Dermis microvascular lymphatic vessel endothelial cell (primary cell): ENCODE measurements at places on chromosomes 13 and 19. TPM values are rescaled to one million over a fixed set of nuclear protein-coding genes. Genes with fewer than 3 reads are reported as not detected.
A peak's percentile ranks its signal among the peaks of the same experiment; 100 is the strongest.

DNA sequence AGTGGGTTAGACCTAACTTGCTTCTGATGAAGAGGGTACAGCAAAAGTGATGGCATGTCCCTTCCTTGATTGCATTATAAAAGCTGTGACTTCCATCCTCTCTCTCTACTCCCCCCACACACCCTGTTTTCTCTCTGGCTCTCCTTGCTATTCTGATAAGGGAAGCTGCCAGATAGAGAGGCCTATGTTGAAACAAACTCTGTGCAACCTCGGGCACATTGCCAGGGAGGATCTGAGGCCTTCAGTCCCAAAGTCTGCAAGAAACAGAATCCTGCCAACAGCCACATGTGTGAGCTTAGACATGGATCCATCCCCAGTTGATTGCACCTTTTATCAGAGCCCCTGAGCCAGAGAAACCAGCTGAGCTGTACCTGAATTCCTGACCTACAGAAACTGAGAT, 44.8 kb upstream of the ARGLU1 start:
- no peak for DNase-seq

BRCA2 gene
- total RNA-seq, result 2.3 and 5.1 TPM in 2 replicates

IGFL3 gene
- not detected in 2 replicates for total RNA-seq

- no peak for DNase-seq
These were observed 15.9 kb upstream of the C13orf46 start for GRCh38 chr13:113989585-113990300.

OR7C1 gene
- total RNA-seq, result not detected in 2 replicates

FREM2 gene
- not detected in 2 replicates for total RNA-seq

TMIGD2 gene
- total RNA-seq, result not detected in 2 replicates

DNA sequence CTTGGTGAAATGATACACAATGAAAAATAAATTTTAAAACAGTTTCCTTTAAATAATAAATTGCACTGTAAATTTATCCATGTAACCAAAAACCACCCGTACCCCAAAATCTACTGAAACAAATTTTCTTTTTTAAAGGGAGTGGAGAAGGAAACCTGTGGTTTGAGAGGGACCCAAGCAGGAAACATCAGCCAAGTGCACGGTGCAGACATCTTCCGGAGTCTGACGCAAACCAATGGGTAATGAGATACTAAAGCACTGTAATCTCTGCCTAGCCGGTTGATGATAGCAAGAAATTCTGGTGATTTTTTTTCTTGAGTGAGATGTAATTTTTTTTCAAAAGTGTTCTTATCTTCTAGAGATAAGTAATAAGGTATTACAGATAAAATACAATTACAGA, 115.4 kb downstream of the ABCC4 start:
- DNase-seq, result no peak

DNA sequence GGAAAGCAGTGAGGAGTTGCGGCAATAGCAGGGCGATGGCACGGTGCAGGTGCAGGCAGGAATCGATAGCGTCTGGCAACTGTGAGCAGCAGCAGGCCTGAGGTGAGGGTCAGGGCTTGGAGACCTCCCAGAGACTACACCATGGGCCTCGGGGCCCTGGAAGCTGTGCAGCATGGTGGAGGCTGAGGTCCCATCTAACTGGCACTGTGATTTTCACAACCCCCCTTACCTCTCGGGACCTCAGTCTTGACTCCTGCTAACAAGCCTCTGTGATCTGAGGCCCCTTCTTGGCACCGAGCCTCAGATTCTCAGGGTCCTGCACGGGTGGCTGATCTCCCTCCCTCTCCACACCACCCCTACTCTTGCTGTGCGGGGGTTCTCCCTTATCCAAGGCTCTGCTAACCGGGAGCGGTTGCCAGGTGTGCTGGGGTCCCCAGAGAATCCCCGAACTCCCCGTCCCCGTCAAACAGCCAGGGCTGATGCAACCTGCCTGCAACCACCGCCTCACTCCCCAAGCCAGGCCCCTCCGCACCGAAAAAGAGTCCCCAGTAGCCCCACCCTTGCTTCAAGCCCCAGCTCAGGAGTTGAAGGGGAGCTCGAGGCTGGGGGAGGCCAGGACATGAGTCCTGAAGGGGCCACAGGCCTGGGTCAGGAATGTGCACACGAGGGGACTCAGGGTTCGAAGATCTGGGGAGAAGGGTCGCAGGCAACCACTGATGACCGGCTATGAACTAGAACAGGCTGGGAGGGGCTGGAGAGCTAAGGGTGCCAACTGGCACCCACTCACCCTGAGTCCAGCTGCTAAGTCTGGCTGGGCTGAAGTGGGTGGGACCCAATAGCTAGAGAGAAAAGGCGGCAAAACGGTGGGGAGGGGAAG, 4.8 kb upstream of the ATF5 start:
- no peak for DNase-seq

DNA sequence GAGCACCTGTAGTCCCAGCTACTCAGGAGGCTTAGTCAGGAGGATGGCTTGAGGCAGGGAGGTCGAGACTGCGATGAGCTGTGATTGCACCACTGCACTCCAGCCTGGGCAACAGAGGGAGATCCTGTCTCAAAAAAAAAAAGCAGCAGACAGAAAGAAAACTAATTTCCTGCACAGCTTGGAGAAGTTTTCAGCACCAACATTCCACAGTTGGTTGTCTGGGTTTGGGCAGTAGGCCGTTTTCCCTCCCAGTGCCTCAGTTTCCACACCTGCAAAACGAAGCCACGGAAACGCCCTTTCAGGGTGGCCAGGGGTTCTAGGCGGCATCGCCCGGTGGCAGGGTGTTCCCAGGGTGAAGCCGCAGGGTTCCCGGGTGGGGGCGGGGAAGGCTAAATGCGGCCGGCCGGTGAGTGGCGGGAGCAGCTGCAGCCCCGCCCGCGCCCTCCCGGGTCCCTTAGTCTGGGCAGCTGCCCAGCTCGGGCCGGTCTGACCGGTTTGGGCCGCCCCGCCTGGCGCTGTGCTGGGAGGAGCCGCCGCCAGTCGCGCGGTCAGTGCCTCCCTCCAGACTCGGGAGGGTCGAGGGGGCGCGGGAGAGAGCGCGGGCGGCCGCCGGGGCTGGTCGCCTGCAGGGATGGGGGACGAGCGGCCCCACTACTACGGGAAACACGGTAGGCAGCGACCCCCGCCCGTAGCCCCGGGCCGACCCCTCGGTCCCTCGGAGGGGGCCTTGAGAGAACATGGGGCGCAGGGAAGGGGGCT, at the start of gene SLC44A2:
Gene SLC44A2 (plus strand): TSS at position 551 of the 759 bp plus-strand sequence. CDS start 81 bp downstream, at position 632.
- no peak for DNase-seq

CEACAM6 gene
- total RNA-seq, result not detected in 2 replicates

DNA sequence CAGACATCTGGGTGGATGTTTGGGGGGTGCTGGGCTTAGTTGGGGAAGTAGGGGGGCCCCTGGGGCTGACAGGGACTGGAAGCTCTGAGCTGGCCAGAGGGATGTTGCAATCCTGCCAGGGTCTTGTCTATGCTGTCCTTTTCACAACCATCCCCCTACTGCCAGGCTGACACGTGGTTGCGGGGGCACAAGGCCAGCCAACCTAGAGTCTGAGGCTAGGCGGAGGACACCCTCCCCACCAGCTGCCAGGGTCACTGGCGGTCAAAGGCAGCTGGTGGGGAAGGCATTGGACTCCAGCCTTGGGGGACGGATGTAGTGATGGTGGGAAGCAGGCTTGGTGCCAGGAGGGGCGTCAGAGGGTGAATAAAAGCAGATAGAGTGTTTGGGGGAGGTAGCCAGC, 1.6 kb upstream of the APOC1 start:
- no peak for DNase-seq

GRCh38 chr19:1568320-1569019, at the start of gene MEX3D:
Gene MEX3D (minus strand): TSS chr19:1568325. CDS start chr19:1568058, 267 bp downstream.
- DNase-seq, result no peak

DNA sequence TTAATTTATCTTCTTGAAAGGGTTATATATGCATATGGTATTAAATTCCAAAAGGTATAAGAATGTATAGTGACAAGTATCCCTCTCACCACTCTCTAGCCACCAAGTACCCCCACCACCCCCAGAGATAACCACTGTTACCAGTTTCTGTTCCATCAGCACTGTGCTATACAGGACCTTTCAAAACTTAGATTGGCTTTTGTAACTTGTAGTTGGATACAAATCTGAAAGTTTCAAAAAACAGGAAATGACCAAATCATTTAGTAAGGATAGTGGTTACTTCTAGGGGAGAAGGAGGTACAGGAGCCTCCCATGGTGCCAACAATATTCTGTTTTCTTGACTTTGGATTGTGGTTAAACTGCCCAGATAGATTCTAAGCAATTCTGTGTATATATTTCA, 56.7 kb downstream of the AKAP11 start:
- no peak for DNase-seq

GRCh38 chr19:13817615-13818371, 22.6 kb downstream of the ZSWIM4 start:
- no peak for DNase-seq

SPRY2 gene
- total RNA-seq, result 8.9 and 17.6 TPM in 2 replicates

GRCh38 chr13:105363261-105364190, 1171.9 kb downstream of the EFNB2 start:
- peak; percentile 18 for DNase-seq

- peak; percentile 26 for DNase-seq
These were observed 1598.8 kb upstream of the MIR17HG start for GRCh38 chr13:89748716-89749115.

DNA sequence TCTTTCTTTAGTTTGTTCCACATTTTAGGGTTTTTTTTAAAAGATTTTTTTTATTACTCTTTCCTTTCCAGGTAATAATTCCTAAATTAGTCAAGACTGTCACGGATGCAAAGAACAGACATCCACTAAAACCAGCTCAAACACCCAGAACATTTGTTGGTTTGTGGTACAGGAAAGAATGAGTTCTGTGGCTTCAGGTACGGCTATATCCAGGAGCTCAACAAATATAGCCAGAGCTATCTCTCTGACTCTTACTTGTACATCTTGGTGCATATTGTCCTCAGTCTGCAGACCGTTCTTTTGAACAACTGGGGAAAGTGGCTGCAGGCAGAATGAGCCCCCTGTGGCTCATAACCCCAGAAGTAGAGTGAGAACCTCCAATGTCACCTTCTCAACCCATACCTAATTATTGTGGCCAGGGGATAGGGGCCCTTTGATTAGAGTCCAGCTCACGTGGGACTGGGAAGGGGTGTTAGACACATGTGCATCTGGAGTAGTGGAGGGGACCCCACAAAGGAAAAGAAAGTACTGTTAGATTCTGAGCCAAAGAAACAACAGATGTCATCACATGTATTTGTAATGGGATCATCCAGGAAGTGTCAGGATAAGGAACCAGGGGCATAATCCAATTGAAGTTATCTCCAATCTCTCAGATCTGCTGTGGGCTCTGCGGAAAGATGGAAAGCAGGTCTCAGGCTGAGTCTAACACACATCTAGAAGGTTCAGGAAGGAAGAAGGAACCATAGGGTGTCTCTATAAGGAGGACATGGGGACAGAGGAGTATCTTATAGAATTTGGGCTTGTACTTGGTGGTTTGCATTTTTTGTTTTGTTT, 1.9 kb upstream of the ZNF358 start:
- DNase-seq, result no peak

IQCN gene
- total RNA-seq, result 0.13 and 0.25 TPM in 2 replicates

GRCh38 chr13:38042771-38043170, 173.2 kb upstream of the TRPC4 start:
- DNase-seq, result no peak

- DNase-seq, result no peak
These were observed 25.6 kb downstream of the ADGRE3 start for GRCh38 chr19:14649020-14649419.

DNA sequence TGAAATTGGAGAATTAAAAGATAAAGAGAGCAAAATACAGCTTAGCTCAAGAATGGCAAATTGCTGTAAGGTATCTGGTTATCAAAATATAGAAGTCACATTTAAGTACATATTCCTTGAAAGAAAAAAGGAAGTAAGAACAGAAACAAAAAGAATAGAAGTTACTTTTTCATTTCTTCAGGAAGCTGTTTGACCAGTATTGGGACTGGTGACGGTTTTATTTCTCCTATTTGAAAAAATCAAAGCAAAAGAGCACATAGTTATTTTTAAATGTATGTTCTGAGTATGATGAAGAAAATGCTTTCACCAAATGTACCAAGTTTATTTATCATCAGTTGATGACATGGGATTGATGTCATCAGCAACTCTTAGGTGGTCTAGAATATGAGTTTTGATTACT, 83.1 kb upstream of the OXGR1 start:
- DNase-seq, result no peak

- peak; percentile 52 for DNase-seq
These were observed 66.6 kb upstream of the XPO4 start for GRCh38 chr13:20969182-20969581.

NOVA2 gene
- 5.1 and 7.8 TPM in 2 replicates for total RNA-seq

- DNase-seq, result peak; percentile 33
These were observed 13.4 kb downstream of the RASL11A start for GRCh38 chr13:27283906-27284493.

TMEM59L gene
- total RNA-seq, result under 0.01 TPM in 1 of 2 replicates, not detected in the other

MISP gene
- not detected in 2 replicates for total RNA-seq

UBE2S gene
- 40.6 and 54.6 TPM in 2 replicates for total RNA-seq

DNA sequence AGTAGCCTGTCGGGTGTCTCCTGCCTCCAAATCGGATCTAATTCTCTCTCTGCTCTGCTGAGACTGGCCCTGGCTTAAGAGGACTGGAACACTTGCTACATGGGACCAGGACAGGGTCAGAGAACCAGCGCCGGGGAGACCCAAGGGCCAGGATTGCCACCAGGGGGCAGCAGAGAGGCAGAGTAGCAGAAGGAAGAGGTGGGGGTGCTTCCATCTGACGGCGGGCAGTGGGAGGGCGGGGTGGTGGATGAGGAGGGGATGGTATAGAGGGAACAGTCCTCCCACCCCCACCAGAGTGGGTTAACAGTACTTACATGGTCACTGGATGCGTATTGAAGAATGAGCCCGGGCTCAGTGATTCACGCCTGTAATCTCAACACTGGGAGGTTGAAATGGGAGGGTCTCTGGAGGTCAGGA, 11.9 kb downstream of the SELENOW start:
- DNase-seq, result peak; percentile 45

GRCh38 chr13:111245576-111246384, 74.7 kb upstream of the TEX29 start:
- DNase-seq, result no peak

GRCh38 chr13:106570299-106570852, 2.4 kb upstream of the ARGLU1 start:
- peak; percentile 82 for DNase-seq
